ENCODE measurements at places on chromosomes 2 and 18.

GRCh38 chr2:119022678-119023077, 80.7 kb downstream of the MARCO start:
- DNase-seq: no peak

DNA sequence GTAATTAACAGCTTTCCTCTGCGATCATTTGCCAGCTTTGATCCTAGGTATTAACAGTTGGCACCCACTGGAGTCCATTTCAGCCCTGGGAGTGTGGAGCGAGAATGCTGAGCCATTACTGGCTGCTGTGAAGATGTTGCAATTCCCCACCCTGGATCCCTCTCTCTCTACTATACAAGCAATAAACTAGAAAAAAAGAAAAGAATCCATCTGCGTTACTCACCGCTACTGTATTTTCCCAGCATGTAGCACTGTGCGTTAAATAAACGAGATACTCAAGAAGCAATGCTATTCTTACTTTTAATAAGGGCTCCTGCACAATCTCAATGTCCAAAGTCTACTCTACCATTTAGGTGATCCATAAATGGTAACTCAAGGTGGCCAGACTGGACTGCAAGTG, 8.5 kb downstream of the RTTN start:
- DNase-seq: no peak

- DNase-seq: no peak
Measured at GRCh38 chr2:45068571-45069140, 59.4 kb upstream of the SIX2 start.

DNA sequence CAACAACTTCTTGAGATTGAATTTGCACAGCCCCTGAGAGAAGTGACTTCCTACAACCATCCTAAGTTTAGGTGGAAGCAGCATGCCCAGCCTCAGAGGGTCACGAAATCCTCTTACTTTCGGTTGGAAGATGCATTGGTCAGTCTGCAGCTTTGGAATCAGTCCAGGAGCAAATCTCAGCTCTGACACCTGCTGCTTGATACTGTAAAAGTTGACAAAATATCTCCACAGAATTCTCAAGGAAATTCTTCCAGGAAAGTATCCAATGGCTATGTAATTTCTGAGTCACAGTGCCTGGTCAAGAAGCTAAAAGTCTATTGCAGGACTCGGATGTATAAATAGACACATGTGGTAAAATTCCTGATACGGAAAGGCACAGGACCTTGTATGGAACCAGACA, 414.5 kb upstream of the GYPC start:
- no peak for DNase-seq

DNA sequence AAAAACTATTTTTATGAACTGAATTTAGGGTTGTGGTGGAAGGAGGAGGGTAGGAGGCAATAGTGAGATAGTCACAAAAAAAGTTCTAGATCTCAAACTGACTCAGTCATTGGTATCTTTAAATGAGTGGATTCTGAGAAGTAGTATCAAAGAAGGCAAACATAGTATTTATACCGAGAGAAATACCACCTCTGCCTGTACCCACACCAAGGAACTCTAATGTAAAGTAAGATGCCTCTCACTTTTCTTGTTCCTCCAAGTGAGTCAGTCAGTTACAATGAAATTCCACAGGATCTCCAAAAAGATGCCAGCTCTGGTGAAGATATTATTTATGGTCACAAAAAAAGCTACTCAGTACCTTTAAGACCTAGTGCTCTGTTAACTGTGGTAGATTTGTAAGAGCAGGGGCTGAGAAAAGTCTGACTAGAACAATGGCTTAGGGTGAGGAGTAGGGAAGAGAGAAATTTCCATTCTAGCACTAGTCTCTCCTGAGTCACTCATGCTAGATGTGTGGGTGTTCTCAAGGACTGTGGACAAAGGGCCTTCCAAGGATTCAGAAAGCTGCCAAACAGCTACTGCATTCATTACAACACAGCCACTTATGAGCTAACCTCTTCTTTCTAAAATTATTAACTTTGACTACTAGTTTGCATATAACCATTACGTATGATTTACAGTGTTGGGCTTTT, 36.3 kb downstream of the YWHAQ start:
- peak; percentile 64 for DNase-seq

DNA sequence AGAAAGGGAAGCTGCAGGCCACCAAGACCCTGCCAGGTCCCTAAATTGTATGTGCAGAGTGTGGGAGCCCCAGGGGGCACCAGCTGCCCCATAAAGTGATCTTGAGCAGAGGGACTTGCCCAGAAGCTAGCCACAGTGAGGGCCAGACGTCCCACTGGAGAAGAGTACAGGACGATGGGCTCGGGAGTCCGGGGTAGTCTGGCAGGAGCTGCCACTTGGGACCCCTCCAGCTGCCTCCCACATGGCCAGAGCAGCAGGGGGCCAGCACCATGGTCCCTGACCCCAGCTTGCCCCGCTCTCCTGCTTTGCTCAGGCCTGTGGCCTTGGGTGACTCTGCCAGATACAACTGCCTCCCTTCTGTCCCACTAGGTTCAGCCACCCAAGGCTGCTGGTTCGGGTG, 11.7 kb upstream of the LOXHD1 start:
- DNase-seq: no peak

DNA sequence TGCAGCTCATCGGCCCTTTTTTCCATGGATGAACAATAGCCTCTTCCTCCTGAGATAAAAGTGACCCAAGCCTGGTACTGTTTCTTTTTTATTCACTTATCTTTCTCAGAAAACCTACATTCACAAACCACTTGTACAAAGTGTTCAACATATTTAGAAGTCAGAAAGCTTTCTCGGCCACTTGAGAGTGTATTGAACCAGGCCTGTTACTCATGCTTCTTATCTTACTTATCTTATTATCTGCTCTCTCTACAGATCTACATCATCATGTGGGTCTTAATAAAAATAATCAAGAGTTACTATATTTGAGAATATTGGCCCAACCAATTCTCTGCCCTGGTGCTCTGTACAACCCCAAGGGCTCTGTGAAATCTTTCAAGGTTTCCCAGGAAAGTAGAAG, 242.1 kb downstream of the MREG start:
- DNase-seq: peak; percentile 54
